Smooth muscle cell of bladder (primary cell): ENCODE measurements at places on chromosomes 5 and 9. TPM values are rescaled to one million over a fixed set of nuclear protein-coding genes. Genes with fewer than 3 reads are reported as not detected.

The IFNA2 gene
- total RNA-seq, result not detected in 2 replicates

The GMCL2 gene
- not detected in 2 replicates for total RNA-seq

The ANKRD31 gene
- total RNA-seq, result 0.09 and 0.14 TPM in 2 replicates

The STK32A gene
- total RNA-seq, result 0.71 and 1.3 TPM in 2 replicates

The IFNA13 gene
- total RNA-seq, result not detected in 2 replicates

The PCDHB15 gene
- 0.46 and 0.71 TPM in 2 replicates for total RNA-seq

The SHOC1 gene
- total RNA-seq, result under 0.01 TPM in 1 of 2 replicates, not detected in the other

The SLC45A2 gene
- total RNA-seq, result 0.14 and 0.18 TPM in 2 replicates

The FBP2 gene
- not detected in 2 replicates for total RNA-seq

The COL27A1 gene
- 3.0 and 7.1 TPM in 2 replicates for total RNA-seq

The CTXN3 gene
- not detected in 2 replicates for total RNA-seq

The CDKN2AIPNL gene
- total RNA-seq, result 23.8 and 29.9 TPM in 2 replicates

The IL3 gene
- not detected in 2 replicates for total RNA-seq

The FABP6 gene
- not detected in 2 replicates for total RNA-seq
